ENCODE measurements at places on chromosomes 5 and 9. TPM values are rescaled to one million over a fixed set of nuclear protein-coding genes. Genes with fewer than 3 reads are reported as not detected.
A peak's percentile ranks its signal among the peaks of the same experiment; 100 is the strongest.

DNA sequence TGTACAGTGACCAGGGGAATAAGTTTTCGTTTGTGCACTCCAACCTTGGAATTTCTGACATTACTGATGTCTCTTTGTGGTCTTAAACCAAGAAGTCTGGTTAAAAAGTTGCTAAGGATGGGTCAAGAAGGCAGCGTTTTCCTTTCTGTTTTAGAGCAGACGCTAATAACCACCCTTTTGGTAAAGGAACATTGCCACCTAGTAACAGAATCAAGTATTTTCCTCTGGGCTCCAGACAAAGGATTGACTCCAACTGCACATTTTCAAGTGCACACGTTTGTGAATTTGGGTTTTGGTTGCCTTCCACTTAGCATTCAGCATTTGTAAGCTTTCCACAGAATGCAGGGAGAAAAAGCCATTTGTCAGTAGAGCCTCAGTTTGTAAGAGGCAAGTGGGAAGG is 22.2 kb upstream of the CEP78 start:
- DNase-seq = no peak

DNA sequence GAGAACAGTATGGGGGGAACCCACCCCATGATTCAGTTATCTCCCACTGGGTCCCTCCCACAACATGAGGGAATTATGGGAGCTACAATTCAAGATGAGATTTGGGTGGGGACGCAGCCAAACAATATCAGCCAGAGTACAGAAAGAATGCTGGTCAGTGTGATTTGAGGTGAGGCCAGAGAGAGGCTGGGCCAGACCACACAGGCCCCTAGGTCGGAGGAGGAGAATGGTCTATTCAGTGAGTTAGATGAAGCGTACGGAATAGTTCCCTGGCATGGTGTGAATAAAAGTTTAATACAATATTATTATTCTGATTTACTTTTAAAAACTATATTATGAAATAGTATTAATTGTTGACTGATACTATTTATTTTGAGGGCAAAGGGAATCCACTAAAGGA is 39.7 kb downstream of the PCSK5 start:
- no peak for DNase-seq

GRCh38 chr9:136726118-136726517 is 13.7 kb downstream of the DIPK1B start:
- DNase-seq = no peak

TAF11L2 gene
- total RNA-seq = not detected

CARD6 gene
- total RNA-seq = 5.7 TPM

DNA sequence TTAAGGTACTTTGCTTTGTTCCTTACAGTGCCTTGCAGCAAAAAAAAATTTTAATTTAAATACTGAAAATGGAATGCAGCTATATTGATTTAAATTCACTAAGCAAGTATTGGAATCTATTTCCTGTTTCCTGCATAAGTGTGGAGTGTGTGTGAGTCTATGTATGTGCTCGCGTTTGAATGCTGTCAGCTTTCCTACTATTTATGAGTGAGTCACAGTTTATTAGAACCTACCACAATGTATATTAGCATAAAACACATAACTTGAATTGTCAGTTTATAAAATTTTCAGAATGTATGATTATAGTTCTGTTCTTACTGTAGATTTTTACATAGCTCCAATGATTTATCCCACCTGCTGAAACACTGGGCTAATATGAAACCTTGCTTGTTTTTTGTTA is 302.1 kb downstream of the NR2F1-AS1 start:
- DNase-seq = peak; percentile 15

DNA sequence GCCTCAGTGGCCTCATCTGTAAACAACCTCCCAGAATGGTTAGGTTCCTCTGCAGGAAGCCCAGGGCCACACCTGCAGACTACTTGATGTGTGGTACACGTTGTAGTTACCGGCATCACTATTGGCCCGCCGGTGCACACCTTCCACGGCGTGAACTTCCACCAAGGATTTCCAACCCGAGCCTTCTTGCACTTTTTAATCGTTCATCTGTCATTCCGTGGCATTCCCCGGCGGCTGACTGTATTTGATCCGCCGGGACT is 5.3 kb upstream of the TRIM41 start:
- no peak for DNase-seq

DNA sequence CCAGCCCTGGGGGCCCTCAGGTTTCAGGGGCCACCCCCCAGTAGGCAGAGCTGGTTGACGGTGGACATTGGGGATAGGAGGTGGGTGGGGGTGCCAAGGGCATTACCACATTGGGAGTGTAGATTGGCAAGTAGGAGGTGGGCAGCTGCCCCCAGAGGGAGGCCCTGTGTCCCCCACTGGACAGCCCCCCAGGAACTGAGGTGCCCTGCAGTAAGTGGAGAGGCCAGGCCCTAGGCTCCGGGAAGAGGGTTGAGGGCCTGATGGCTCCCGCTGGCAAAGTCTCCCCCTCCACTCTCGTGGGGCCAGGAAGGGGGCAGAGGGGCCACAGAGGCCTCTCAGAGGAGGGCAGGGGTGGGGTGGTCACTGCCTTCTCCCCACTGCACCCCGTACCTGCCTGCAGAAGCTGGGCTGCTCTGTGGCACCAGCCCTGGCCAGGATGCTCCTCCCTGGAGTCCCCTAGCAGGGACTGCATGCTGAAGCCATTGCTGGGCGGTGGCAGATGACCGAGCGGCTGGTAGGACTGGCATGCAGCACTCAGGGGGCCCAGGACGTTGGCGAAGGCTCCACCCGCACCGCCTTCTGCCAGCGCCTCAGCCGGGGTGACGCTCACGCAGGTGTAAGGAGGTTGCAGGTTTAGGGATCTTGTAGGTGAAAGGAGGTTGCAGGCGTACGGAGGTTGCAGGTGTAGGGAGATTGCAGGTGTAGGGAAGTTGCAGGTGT is 89.6 kb upstream of the CACNA1B start:
- DNase-seq = no peak

EPB41L4A gene
- 2.5 TPM for total RNA-seq

DNA sequence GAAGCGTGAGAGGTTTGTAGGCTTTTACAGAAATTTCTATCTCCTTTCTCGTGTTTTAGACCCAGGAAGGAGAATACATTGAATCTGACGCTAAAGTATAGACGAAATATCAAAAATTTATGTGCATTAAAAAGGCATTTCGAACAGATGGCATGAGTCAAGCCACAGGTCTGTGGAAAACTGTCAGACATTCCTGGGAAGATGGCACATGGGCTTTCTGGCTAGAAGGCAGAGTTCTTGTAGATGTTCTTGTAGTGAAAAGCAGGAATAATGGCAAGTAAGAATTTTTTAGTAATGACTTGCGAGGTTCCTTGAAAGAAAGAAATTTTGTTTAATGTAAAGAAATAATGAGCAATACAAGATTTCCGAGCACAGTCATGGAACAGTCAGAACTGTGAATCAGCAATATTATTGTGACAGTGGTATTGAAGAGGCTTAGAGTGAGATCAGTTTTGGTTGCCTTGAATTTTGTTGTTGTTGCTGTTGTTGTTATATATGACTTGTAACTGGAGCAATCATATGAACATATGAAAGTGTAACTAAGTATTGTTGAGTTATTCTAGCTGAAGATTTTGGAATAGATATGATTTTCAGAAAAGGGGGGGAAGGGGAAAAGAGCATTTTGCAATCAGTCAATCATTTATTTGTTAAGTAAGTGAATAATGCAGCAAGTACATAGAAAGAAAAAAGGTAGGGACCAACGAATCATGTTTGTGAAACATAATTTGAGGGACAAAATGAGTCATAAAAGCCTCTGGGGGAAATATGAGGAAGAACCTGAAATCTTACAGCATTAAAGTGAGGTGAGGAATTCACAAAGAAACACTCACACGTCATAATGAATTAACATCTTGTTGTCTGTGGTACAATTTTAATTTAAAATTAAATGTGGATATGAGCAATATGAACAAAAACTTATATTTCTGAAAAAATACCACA is 339.0 kb upstream of the CTNND2 start:
- DNase-seq = peak; percentile 85

DNA sequence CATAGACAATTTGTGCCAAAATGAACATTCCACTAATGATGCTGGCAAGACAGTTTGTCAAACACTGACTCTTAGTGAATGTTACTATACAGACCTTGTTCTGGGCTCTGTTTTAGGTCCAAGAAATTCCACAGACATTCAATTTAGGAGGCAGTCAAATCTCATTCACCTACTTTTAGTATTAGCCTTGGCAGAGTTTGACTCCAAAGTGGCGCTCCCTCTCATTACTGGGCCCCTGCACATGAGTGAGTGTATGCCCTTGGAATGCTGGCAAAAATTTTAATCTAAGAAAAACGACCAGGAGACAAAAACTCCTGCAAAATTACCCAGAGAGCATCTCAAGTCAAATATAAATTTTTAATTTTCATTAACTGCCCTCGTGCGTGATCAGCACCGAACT is 94.9 kb upstream of the SLC27A6 start:
- no peak for DNase-seq

PRDM9 gene
- total RNA-seq = not detected

GRCh38 chr5:80701597-80701996 is 46.8 kb upstream of the DHFR start:
- no peak for DNase-seq

- no peak for DNase-seq
Observed at GRCh38 chr5:180852495-180852894, 8.6 kb downstream of the ZFP62 start.

DNA sequence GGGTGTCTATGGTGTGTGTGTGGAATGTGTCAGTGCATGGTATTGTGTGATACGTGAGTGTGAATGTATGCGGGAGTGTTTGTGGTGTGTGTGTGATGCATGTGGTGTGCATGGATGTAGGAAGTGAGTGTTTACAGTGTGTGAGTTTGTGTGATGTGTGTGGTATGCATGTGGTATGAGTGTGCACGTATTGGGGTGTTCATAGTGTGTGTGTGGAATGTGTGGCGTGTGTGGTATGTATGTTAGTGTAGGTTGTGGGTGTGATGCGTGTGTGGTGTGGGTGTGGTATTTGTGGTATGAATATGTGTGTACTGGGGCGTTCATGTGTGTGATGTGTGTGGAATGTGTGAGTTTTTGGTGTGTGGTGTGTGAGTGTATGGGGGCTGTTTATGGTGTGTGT is 40.1 kb upstream of the BICD2 start:
- DNase-seq = no peak

- no peak for DNase-seq
Observed at GRCh38 chr5:159807586-159807985, 108.7 kb upstream of the ADRA1B start.

- no peak for DNase-seq
Observed at GRCh38 chr5:582936-583635, 29.1 kb upstream of the CEP72 start.

- no peak for DNase-seq
Observed at GRCh38 chr5:176577312-176578176, 28.4 kb downstream of the CDHR2 start.

- peak; percentile 58 for DNase-seq
Observed at GRCh38 chr5:39411061-39411460, 13.7 kb downstream of the DAB2 start.

- DNase-seq = peak; percentile 59
Observed at GRCh38 chr9:121399883-121400607, 30.0 kb upstream of the STOM start.

DNA sequence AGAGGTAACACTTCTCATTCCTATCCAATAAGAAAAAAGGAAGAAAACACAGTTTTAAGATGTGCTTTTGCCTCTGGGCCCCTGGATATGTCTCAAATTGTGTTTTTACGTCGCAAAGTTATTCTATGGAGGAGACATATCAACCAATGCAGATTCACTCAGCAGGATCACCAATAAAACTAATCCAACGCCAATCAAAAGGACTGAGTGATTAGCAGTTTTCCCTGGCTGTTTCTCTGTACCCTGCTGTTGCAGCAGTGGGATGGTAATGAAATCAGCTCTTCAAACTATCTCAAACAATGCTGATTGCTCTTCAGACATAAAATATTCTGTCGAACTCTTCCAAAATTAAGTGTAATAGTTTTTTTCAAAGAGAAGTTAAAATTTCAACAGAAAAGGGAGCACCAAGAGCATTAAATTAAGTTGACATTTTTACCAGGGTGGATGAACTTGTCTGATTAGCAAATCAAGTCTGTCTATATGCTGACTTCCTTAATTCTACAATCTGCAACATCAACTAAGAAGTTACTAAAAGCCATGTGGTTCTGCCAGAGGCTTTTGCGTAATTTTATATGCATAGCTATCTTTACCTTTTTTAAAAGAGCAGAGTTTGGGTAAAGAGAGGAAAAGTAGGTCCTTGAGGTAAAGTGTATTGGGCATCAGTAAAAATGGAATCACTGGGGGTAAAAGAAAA is 9.7 kb upstream of the HK3 start:
- no peak for DNase-seq

MARCHF11 gene
- not detected for total RNA-seq

GRCh38 chr5:157447201-157447637 is 12.8 kb upstream of the NIPAL4 start:
- DNase-seq = no peak

DNA sequence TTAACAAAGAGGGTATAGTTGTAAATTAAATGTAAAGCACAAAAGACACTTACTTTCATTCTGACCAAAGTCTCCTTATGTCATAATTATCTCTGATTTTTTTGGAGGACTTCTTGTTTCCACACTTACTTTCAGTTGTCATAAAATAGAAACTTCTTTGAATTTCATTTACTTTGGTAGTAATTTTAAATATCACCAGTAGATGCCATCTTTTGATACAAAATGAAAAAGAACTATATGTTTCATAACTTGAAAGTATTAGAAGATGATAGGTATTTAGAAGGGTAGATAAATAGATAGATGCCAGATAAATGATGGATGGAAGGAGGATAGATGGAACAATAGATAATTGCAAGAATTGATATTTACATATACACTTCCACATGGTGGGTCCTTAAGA is 1865.3 kb upstream of the CDH9 start:
- DNase-seq = no peak

- no peak for DNase-seq
Observed at GRCh38 chr5:943918-944620, 51.4 kb downstream of the TRIP13 start.

IL3 gene
- total RNA-seq = not detected

GRCh38 chr5:151086905-151087360 is 6.1 kb upstream of the TNIP1 start:
- no peak for DNase-seq

- no peak for DNase-seq
Observed at GRCh38 chr5:66608501-66608900, 12.3 kb downstream of the MAST4 start.

- no peak for DNase-seq
Observed at GRCh38 chr5:179254638-179255271, 90.5 kb downstream of the ADAMTS2 start.

- DNase-seq = no peak
Observed at GRCh38 chr5:14153932-14154731, 11.0 kb downstream of the TRIO start.

TMEM250 gene
- total RNA-seq = 33.5 TPM

RAB3C gene
- total RNA-seq = not detected

Measured in foreskin keratinocyte (primary cell).